ENCODE measurements at places on chromosomes 4 and X.

GRCh38 chr4:52037689-52038102 is 403 bp downstream of the SGCB start:
- peak; percentile 21 for DNase-seq

DNA sequence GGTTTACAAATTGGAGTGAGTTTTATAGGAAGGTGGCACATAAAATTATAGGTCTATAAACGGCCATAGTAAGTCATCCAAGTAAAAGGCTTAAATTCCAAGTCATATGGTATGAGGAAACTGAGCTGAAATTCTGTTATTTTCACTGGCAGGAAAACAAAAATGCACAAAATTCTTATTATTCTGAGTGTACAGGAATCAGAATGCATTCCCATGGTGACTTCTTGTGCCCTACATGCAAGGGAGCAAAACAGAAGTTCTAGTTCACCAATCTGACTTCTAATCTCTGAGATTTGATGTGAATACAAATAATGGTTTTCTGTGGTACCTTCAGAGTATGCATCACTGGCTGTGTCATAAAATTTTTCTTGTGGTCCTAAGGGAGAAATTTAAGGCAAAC is 102.9 kb downstream of the CLCN4 start:
- DNase-seq, result no peak

DNA sequence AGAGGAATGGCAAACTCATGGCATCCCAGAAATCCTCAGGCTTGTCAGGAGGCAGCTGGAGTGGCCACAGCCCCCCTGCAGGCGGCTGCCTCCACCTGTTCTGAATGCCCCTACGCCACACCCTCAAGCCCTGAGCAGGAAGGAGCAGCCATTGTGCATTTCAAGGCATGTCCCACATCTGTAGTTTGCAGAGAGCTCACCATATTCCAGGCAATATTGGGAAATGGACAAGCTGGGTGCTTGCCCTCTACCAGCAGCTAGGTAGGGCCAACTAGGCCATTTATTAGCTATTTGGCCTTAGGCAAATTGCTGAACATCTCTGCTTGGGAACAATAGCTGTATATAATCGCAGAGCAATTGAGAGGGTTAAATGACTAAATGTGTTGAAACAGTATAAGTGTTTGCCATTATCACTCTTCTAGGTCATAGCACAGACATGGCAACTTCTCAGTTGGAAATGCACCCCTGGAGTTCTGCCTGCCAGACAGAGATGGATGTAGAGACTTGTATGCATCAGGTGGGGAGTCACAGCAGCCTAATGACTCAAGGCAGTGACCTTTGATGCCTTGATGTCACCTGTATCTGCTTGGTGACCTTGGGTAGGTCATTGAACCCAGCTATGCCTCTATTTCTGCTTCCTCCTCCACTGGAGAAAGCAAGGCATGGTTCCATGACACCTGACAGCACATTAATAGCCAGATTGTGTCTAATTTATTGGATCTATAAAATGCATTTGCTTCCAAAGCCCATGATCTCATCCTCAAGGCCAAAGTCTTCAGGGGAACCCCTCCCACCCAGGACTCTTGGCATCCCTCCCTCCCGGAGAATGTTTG is 52.8 kb downstream of the FHDC1 start:
- DNase-seq, result no peak

DNA sequence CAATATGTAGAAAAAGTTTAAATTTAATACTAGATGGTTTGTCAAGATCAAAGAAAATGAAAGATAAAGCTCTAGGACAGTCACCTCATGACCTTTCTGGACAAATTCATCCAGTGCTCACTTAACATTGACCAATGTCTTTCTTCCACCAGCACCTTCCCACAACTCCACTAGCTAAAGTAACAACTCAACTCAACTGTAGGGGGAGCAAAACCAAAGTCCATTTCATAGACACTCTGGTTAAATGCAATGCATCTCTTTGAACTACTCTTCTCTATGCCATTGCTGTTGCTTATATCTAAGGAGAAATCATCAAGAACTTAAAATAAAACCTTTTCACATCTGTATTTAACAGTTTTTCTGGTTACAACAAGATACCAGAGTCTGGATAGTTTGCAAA is 25.1 kb downstream of the UGT2B4 start:
- DNase-seq, result no peak

Measured in HAP-1 (cell line).